ENCODE measurements at places on chromosomes 16 and 17.

DNA sequence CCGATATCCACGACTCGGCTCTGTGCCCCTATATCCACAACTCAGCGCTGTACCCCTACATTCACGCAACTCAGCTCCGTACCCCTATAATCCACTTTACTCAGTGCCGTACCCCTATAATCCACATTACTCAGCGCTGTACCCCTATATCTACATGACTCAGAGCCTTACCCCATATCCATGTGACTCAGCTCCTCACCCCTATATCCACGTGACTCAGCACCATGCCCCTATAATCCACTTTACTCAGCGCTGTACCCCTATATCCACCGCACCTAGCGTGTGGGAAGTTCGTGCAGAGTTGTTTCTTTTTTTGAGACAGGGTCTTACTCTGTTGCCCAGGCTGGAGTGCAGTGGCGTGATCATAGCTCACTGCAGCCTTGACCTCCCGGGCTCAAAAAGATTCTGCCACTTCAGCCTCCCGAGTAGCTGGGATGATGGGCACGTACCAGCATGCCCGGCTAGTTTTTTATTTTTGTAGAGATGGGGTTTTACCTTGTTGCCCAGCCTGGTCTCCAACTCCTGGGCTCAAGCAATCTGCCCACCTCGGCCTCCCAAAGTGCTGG lies 17.4 kb downstream of the CYB5D2 start:
- no peak for DNase-seq

GRCh38 chr17:17940441-17940911 lies 31.7 kb downstream of the TOM1L2 start:
- DNase-seq: no peak

- no peak for DNase-seq
Observed at GRCh38 chr17:82231312-82231561, 2.4 kb downstream of the SLC16A3 start.

DNA sequence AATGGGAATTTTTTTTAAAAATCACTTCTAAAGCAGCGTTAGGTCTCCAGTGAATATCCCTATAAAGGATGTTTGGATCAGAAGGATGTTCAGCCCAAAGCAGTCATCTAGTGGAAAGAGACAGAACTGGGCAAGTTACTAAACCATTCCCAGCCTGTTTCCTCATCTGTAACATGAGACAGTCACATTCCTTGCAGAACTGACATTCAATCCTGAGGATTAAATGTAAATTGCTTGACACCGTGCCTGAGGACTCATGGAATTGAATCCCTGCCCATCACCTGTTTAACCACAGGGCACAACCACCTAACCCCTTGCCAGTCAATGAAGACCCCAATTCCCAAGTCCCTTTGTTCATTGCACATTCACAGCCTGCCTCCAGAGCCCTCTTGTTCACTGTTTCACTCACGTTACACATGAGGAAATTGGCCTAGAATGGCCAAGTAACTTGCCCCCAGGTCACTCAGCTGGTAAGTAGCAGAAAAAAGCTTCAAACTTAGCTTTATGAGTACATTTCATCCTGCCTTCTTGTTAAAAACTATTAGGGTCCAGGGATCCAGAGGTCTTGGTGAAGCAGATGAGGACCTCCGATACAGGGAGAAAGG lies 1.4 kb downstream of the CMTM2 start:
- no peak for DNase-seq

- no peak for DNase-seq
Observed at GRCh38 chr16:89136931-89137330, 34.6 kb upstream of the CDH15 start.

DNA sequence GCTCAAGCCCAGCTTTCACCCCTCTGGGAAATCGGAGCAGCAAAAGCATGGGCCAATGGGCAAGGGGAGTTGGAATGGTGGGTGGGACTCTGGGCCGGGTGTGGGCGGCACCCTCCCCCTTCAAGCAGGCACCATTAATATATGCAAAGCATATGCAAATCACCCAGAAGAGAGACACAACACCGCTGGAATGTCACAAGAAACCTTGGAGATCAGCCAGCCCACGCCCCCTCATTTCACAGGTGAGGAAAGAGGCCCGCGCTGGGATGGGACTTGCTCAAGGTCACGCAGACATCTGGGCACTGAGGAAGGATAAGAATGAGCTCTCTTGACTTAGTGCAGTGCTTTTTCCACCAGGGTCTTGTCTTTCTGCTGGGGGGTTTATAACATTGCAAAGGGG lies 4.8 kb downstream of the SRCIN1 start:
- no peak for DNase-seq

DNA sequence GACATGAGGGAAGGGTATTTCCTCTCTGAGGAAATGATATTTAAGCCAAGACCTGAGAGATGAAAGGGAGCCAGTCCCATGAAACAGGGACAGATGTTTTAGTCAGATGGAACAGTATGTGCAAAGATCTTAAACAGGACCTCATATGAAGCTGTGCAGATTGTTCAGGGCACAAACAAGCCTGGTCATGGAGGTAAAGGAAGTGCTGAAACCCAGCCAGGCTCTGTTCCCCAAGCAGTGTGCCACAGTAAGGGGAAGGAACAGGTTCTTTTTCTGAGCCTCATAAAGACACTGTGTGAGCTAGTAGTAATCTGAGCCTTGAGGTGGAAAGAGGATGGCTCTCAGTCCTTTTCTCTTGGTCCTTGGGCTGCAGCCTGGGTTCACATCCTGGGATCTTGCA lies 159.9 kb downstream of the ANKFN1 start:
- DNase-seq: no peak

DNA sequence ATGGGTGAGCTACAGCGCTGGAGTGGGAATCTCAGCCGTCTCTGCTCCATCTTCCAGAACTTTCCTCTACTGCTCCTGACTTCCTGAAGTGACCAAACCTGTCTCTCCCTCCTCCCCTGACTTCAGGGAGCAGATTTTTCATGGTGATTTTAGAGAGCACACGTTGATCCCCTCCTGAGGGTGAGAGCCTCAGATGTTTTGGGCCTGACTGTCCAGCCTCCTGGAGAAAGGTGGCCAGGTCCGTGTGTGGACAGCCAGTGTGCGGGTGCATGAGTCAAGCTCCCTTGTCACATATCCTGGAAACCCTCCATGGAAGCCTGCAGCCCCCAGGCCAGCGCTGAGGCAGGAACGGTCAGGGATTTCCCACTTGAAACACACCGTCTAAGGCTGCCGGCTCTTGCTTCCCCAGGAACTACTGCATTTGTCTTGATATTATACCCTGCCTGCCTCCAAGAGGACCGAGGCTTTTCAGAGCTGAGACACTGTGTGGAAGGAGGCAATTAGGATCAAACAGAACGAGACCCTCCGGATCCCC lies 143.1 kb downstream of the CMIP start:
- DNase-seq: no peak

DNA sequence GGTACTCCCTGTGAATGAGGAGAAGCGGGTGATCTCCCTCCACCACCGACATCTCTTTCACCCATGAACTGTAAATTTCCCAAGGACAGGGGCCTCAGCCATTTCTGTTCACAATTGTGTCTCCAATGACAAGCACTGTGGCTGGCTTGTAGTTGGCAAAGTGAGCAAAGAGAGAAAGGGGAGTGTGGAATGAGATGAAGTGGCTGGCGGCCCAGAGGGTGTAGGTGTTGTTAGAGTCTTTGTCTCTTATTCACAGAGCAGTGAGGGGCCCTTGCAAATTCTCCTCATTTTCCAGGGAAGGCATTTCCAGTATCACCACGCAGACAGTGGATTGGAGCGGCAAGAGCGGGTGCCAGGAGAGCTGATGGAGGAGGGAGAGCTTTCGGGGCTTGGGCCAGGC lies 411.7 kb upstream of the EEF2KMT start:
- DNase-seq: no peak

- no peak for DNase-seq
Observed at GRCh38 chr17:47687748-47688147, 6.2 kb upstream of the TBKBP1 start.

DNA sequence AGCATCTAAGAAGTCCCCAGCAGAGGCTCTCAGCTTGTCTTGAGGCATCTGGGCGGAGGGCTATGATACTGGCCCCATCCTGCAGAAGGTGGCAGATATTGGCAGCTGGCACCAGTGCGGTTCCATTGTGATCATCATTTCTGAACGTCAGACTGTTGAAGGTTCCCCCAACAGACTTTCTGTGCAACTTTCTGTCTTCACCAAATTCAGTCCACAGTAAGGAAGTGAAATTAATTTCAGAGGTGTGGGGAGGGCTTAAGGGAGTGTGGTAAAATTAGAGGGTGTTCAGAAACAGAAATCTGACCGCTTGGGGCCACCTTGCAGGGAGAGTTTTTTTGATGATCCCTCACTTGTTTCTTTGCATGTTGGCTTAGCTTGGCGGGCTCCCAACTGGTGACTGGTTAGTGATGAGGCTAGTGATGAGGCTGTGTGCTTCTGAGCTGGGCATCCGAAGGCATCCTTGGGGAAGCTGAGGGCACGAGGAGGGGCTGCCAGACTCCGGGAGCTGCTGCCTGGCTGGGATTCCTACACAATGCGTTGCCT lies at the start of gene CIITA:
Gene CIITA (plus strand): TSS at position 404 of the 543 bp plus-strand sequence. CDS start 129 bp downstream, at position 533.
- DNase-seq: peak; percentile 34

GRCh38 chr17:2375406-2375805 lies 25.5 kb downstream of the MNT start:
- DNase-seq: no peak

DNA sequence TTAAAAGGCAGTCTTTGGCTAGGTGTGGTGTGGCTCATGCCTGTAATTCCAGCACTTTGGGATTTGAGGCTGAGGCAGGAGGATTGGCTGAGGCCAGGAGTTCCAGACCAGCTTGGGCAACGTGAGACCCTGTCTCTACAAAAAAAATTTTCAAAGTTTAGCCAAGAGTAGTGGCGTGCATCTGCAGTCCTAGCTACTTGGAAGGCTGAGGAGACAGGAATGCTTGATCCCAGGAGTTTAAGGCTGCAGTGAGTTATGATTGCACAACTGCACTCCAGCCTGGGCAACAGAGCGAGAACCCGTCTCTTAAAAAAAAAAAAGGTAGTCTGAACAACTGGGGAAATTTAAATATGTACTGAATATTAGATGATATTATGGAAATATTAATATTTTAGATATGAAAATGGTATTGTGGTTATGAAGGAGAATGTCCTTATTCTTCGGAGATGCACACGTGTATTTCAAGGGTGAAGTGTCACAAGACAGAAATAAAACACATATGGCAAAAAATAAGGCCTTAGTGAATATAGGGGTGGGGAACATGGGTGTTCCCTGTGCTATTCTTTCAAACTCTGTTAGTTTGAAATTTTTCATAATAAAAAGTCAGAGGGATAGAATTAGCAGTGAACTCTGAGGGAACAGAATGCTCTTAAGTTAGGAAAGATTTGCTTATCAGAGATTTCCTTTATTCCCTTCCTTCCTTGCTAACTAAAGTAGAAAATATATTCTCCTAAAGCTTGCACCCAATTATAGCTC lies 144.7 kb downstream of the CDK5R1 start:
- no peak for DNase-seq

DNA sequence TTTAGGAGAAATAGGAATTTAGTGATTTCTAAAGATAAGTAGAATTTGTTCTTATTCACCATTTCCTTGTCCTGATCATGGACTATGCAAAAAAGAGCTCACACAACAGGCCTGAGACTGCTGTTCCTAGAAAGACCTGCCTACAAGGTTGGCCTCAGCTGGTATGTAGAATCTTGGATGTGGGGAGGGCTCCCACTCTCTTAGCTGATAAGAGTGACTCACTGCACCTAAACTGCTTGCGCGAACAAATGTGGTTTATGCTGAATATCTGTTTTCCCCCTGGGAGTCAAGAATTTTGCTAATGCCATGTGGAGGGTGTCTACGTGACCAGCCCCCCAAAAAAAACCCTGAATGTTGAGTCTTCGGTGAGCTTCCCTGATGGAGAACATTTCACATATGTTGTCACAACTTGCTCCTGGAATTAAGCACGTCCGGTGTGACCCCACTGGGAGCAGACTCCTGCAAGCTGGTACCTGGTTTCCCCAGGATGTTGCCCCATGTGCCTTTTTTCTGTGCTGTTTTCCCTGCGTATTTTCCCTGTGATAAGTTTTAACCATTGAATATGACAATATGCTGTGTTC lies 68.8 kb upstream of the HSBP1 start:
- no peak for DNase-seq

DNA sequence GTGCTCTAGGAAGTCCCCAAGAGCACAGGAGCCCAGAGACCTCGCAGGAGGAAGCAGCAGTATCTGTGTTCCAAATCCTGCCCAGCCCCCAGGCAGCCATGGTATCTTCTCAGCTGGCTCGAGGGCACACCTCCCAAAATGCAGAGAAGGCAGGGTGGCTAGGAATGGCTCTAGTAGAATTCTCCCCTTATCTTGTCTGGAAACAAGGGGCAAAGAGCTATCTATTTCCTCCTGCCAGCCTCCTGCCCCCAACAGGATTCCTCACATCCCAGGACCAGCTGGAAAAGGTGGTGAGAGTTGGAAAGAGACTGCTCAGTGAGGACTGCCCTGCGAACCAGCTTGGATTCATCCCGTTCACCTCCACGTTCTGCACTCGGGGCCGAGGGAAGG lies 8.6 kb upstream of the TSPOAP1 start:
- DNase-seq: no peak

- DNase-seq: peak; percentile 43
Observed at GRCh38 chr16:56675685-56676210, 6.1 kb downstream of the MT1H start.

DNA sequence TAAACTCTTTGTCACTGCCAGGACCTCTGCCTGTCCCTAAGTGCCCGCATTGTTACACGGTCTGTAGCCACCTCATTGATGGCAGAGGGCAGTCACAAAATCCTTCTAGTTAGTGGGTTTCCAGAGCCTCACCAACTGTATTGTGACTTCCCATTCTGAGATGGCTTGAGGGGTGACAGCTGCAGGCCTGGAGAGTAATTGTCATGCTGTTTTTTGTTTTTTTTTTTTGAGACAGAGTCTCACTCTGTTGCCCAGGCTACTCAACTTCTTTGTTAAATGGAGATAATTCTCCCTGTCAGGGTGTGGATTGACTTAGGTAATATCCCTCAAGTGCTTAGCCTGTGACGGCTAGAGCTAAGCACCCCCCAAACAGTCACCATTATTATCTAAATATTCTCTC lies 77.9 kb downstream of the SDR42E1 start:
- no peak for DNase-seq

DNA sequence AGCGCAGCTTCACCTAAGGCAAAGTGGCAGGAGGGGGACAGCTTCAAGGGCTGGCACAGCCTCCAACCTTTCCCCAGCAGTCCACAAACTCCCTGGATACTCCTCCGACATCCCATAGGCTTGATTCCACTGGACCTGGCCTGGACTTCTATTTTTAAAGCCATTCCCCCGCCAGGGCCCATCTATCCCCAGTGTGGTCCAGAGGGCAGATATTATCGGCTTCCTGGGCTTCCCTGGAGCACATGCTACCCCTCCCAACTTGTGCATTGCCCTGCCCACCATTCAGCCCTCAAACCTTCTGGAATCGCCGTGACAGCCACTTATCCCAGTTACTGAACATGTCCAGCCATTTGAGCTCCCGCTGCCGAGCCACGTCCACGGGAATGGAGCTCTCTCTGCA lies 5.1 kb downstream of the TBC1D10B start:
- no peak for DNase-seq

- no peak for DNase-seq
Observed at GRCh38 chr17:7363311-7363710, 8.4 kb downstream of the TMEM95 start.

- DNase-seq: no peak
Observed at GRCh38 chr16:4696905-4697847, 3.8 kb downstream of the NUDT16L1 start.

GRCh38 chr17:32771396-32771795 lies 105.5 kb downstream of the MYO1D start:
- DNase-seq: no peak

Measured in activated CD4-positive, alpha-beta T cell treated with anti-CD3 and anti-CD28 coated beads for 24 hours (primary cell).